Right ventricle myocardium superior (tissue), 1 donor: ENCODE measurements at places on chromosomes 6 and 20.

GRCh38 chr6:121884091-121884490, 448.6 kb downstream of the GJA1 start:
- no peak for DNase-seq

DNA sequence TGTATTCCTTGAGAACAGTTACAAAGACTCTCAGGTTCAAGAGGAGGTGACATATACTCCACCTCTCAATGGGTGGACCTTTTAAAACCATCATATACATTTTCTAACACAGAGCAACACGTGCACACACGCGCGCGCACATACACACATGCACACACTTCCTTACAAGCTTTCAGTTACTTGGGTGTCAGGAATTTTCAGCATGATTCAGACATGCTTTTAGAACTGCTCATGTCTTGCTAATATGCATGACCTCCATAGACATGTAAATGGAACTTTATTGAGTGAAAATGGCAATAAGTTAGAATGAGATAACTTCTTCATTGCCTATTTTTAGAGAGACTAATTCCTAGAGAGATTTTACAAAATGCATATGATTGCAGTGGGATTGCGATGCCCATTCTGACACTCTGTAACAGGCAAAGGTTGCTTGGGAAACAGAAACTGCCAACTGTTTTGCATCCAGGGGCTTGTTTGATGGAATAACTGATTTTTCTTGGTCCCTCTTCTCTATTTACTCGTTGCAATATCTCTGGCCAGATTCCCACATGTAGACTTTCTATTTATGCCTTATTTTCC, 531.4 kb upstream of the RNF217 start:
- DNase-seq, result no peak

- no peak for DNase-seq
Measured at GRCh38 chr20:14343491-14344065, 6.2 kb upstream of the FLRT3 start.

GRCh38 chr6:51702851-51703250, 384.6 kb downstream of the PKHD1 start:
- no peak for DNase-seq

GRCh38 chr6:87824958-87825491, 123.0 kb upstream of the AKIRIN2 start:
- DNase-seq, result no peak

- no peak for DNase-seq
Measured at GRCh38 chr6:35931120-35931561, 10.2 kb upstream of the SRPK1 start.

DNA sequence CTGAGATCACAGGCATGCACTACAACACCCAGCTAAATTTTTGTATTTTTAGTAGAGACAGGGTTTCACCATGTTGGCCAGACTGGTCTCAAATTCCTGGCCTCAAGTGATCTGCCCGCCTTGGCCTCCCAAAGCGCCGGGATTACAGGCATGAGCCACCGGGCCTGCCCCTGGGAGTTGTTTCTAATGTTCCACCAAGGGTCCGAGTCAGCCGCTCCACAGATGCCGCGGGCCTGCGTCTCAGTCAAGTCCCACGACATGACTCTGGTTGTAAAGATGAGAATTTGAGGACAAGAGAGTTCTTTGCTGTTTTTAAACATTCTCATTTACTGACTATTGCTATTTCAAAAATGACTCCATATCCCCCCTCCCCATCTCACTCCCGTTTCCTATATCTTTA, 30.8 kb downstream of the BNIP5 start:
- DNase-seq, result no peak

DNA sequence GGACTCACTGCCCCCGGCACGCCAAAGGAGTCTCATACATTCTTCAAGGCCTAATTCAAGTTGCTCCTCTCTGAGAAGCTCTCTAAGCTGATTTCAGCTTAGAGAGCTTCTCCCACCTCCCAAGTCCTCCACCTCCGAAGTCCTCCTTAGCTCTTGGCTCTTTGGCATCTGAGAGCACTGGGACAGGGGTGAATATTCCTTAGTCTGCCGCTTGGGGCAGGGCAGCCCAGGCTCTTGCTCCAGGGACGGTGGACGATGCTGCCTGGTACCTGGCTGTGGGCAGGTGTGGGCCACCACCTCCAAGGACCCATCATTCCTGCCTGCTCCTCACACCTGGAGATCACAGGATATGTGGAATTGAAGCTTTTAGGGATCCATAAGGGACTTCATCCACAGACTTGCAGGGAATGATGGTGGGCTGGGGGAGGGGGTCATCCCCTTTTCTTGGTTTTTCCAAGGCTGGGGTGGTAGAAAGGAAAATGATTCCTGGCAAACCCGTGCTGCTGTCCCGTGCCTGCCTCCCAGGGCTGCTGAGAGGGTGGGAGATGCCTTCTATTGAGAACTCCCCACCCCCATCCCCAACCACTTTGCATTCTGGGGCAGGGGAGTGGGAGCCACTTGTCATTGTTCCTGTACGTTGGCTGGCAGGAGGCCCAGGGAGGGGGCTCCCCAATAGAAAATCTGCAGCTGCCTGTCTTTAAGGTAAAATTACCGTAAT, 57.4 kb downstream of the ARHGAP40 start:
- no peak for DNase-seq

DNA sequence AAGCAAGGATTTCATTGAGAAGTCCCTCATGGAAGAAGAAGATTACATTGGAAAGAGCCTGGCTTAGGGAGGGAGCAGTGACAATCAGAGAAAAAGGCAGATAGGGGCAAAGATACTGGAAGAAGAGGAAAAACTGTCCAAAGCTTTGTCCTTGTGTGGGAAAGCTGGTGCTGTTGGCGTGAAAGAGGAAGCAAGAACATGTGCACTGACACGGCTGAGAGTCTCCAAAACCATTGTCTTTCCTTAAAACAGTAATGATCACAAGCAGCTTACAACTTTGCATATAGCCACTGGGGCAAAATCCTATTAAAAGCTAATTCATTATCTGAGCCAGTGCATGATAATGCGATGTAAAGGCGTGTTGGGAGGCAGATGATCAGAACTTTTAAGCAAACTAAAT, 85.1 kb upstream of the ESR1 start:
- no peak for DNase-seq

DNA sequence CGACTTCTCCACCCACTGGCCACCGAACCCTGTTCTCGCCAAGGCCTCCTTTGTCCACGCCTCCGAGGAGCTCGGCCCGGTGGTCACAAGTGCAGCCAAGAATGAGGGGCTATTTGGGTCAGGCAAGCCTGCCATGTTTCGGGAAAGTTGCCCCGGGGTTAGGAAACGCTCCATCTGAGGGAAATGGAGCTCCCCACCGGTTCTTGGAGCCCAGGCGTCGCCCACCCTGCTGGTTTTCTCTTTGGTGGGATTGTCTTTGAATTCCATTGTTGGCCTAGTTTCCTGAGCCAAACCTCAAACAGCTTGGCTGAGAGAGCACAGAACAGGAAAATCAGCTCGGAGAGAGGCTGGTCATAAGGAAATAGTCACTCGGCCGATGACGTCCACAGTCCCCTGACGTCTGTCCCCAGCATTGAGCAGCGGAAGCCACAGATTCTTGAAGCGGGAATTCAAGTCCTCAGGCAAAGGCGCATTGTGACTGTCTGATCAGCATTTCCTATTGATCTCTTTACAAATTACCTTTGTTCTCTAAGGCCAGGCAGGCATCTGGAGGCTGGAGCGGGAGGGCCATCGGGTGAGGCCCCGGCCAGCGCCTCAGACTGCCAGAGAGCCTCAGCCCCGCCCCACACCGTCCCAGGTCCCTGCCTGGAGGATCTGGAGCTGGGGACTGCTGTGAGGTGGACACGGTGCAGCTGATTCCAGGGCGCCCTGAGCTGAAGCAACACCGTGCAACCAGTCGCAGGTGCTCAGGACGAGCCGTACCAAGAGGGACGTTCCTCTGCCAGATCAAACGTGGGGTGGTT, 138.6 kb downstream of the DLL1 start:
- peak; percentile 71 for DNase-seq

- no peak for DNase-seq
Measured at GRCh38 chr20:5041433-5041832, 40.1 kb upstream of the SLC23A2 start.

DNA sequence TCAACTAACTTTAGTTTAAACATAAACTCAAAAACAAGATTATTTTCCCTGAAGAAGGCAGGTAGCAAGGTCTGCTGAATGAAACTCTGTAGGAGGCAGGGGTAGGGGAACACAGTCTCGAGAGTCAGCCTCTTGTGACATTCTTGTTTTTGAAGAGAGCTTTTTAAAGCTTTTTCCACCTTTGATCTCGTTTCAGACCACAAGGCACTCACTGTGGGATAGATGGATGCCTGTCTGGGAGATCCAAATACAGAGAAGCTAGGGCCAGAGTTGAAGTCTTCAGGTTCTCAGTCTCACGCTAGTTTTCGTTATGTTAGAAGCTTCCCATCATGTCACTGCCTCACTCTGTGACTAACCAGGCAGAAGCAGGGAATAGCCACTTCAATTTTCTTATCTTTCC, 14.9 kb downstream of the F13A1 start:
- no peak for DNase-seq

GRCh38 chr6:159217595-159218275, 48.5 kb downstream of the FNDC1 start:
- no peak for DNase-seq

GRCh38 chr6:68059899-68060298, 575.2 kb upstream of the ADGRB3 start:
- DNase-seq, result no peak

- no peak for DNase-seq
Measured at GRCh38 chr6:105320765-105321164, 82.1 kb downstream of the PREP start.

GRCh38 chr20:48460681-48461080, 367.1 kb downstream of the PREX1 start:
- no peak for DNase-seq

- DNase-seq, result no peak
Measured at GRCh38 chr20:64144144-64144912, 19.9 kb upstream of the MYT1 start.

DNA sequence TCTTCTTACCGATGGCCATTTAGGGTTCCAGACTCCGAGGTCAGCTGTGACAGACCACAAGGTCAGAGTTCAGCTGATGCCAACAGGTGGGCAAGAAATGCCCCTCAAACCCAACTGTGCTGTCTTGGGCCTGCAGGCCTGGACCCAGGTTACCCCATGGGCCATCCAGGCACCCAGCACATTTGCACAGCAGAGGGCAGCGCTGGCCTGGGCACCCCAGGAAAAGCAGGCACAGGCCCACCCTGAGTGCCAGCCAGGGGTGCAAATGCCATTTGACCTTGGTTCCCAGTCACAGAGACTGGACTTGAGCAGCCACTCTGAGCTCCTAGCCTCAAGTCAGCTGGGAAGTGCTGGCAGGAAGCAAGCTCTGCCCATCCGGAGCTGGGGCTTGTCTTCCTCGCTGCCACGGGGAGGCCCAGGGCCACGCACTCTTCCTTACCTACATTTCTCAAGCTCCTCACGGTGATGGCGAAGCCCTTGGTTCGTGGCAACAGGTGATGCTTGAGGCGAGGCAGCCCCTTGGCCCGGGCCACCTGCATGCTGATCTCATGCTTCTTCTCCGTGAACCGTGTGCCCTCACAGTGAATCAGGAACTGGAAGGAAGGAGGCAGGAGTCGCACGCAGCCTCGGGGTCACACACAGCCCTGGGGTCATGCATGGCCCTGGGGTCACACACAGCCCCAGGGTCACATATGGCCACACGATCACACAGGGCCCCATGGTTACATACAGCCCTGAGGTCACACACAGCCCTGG, 120.8 kb downstream of the AGPAT4 start:
- DNase-seq, result no peak

DNA sequence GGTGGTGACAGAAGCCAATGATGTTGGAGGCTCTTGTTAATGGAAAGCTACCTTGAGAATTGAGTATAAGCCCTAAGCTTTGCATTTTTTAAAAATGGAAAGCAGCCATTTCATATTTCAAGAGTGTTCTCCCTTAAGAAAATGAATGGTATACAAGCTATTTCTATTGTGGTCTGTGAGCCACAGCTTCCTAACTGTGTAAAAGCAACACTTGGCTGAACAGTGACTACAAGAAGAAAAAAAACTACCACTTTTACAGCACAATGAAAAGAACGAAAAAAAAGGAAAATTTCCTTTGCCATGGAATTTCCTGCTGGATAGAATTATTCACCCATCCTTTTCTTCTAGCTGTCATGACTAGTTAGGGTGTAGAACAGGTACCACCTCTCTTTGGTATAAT, 397.1 kb upstream of the BTBD3 start:
- no peak for DNase-seq

GRCh38 chr6:166836785-166837718, 119.3 kb downstream of the RNASET2 start:
- no peak for DNase-seq

DNA sequence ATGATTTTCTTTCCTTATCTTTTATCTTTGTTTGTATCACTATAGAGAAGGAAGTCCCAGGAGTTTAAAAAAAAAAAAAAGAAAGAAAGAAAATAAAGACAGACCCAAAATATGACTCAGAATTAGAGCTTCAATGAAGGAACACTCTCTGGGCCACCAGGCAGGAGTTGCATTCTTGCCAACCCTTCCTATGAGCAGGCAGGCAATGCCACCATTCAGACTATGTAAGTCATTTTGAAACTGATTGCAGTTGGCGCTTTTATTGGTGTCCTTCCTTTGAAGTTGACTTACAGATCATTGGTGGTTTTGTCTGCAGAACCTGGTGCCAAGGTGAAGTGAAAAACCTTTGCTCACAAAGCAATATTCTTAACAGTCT, 50.3 kb downstream of the MYB start:
- DNase-seq, result no peak

DNA sequence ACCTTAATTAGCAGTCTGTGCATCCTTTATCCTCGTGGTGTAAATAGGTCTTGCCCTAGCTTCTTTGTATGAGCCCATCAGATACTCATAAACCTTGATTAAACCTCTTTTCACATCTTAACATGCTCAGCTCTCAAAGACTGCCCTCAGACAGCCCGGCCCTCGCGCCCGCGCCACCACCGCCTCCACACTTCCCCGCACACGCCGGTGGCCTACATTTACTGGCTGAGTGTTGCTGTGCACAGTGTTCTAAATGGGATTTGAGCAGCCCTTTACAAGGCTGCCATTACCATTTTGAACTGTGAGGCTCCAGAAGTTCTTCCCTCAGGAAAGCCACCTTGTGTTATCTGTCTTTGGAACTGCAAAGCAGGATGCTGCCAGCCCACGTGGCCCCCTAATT, 63.0 kb upstream of the INSM1 start:
- no peak for DNase-seq

DNA sequence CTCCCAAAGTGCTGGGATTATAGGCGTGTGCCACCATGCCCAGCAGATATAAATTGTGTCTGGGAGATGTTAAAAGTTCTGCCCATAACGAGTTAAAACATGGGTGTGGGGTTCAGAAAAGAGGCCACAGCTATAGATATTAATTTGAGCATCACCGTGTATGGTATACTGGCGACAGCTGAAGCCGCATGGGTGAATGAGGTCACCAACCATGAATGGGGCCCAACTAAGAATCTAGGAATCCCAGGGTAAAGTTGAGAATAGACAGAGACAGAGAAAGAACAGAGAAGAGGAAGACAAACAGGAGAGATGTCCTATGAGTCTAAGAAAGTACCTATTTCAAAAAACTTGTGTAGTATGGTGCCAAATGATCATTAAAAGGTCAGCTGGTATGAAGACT, 50.9 kb downstream of the ILRUN start:
- no peak for DNase-seq

DNA sequence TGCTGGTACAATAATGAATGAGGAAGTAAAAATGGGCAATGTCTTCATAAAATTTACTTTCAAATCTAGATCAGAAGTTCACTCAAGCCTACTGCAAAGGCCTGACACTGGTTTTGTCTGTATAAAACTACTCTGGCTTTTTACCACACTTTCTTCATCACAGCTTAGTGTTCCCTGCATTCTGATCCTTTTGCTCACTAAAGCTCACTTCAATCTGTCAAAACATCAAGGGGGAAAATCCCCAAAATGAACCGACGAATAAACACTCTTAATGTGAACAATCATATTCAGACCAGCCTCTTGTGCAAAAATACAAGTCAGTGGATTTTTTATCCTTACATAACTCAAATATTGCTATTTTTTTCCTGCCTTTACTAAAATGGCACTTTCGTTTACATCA, 98.5 kb downstream of the PRDM1 start:
- no peak for DNase-seq
